ENCODE measurements at places on chromosomes 13 and 19.

DNA sequence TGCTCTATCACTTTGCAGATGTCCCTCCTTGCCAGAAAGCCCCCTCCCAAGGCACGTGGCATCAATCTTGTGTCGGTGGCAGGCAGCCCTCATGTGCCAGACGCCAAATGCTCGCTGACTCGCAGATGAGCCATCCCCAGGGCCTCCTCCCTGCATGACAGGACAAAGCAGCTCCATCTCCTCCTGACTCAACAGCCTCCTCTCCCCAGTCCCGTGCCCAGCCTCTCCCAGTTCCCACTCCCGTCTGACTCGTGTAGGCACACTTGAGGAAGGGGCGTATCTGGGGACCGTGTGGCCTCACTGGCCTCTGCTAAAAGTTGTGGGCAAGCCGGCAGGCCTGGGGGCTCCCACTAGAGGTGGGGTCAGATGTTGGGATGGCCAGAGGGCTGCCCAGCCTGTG is 133.6 kb downstream of the STK24 start:
- no peak for DNase-seq

GRCh38 chr19:1837222-1837565 is 11.1 kb downstream of the REXO1 start:
- no peak for DNase-seq

DNA sequence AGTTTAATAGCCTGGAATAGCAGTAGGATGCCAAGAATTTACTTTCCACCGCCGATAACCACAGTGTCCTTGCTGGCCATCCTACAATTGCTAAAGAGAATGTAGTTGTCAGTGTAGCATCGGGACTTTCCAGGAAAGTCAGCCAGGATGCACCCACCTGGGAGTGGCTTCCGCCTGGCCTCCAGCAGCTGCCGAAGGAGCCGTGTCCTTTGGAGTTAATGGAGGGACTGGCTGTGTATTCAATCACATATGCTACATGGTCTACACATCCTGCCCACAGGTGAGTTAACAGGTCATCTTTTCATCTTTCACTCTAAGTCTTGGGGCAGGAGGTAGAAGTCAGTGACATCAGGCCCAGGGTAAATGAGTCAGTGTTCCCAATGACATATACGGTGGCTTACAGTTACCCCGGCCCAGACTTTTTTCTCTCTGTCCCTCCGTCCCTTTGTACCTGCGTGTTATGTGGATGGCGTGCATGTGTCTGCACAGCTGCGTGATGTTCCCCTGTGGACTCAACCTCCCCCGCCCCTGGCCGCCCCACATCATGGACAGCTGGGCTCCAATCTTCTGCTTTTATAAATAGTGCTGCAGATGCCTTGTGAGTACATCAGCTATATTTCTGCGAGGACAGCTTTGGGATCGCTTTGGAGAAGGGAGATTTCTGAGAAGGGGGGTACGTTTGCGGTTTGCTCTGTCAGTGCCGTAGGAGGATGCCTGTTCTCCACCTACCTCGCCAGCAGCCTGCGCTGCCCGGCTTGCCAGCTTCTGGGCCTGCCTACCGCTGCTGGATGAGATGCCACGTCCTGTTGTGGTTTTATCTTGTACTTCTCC is 63.1 kb downstream of the ATP11A start:
- no peak for DNase-seq

GRCh38 chr13:77262198-77262597 is 64.7 kb downstream of the MYCBP2 start:
- DNase-seq: no peak

- DNase-seq: no peak
Observed at GRCh38 chr13:90723381-90723780, 624.1 kb upstream of the MIR17HG start.

GRCh38 chr13:27147530-27148170 is 24.0 kb downstream of the USP12 start:
- no peak for DNase-seq

DNA sequence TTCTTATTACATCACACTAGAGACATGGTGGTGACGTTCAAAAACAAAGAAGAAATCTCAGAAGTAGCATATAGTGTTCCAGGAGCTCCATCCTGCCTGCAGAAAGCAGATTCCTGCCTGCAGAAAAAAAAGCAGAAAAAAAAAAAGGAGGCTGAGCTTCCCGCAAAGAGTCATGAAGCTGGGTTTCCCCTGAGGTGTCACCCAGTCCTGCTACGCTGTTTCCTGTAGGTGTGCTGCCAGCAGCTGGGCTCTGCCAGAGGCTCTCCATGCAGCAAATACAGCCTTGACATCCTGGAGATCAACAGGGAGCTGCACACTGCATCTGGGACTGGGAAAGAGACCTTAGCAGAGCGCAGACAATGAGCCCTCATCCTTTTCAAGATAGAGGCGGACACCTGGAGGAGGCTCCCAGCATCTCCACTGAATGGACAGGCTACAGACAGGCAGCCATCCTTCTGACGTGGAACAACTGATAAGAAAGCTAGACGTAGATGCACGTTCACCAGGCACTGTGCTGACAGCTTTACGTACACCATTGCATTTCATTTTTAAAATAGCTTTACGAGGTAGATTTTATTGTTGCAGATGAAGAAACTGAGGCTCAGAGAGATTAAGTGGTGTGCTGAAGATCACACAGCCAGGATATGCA is 350.9 kb downstream of the FOXO1 start:
- DNase-seq: peak; percentile 26

DNA sequence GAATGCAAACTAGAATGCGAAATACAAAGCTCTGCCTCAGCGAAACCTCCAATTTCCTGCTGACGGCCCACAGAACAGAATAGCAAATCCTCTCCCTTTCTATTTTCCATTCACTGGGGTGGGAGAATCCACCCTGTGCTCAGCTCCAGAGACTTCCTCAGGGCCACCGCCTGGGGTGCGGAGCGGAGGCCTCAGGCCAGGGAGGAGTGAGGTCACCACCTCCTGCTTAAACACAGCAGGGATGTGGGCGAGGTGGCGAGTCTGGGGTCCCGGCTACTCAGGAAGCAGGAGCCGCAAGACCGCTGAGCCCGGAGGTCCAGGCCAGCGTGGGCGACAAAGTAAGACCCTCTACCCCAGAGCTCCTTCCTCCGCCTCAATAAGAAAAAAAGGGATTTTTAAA is 666 bp upstream of the ZNF320 start:
- no peak for DNase-seq

GRCh38 chr13:48333976-48334375 is 30.4 kb downstream of the RB1 start:
- DNase-seq: no peak

- no peak for DNase-seq
Observed at GRCh38 chr13:105572401-105572800, 963.1 kb downstream of the EFNB2 start.

GRCh38 chr19:8831373-8831772 is 731 bp downstream of the ZNF558 start:
- DNase-seq: no peak

DNA sequence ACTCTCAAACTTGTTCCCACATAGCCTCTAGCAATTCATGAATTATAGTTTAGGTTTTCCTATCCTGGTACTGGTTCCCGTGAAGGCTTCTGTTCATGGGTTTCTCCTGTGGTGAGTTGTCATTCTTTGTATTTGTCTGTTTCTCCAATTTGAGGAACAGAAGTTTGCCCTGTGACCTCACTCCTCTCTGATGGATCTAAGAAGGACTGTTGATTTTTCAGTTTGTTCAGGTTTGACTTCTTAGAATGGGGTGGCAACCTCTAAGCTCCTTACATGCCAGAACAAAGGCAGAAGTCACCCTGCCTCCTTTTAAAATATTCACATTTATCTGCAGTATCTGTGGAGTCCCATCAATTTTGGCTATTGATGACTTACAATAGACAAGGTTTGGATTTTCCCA is 354.0 kb downstream of the SPRY2 start:
- no peak for DNase-seq

- no peak for DNase-seq
Observed at GRCh38 chr13:113122550-113123225, at the start of gene F10. Gene F10, plus strand, starts transcription at chr13:113122799. Its CDS starts 57 bp downstream, at chr13:113122856.

- DNase-seq: no peak
Observed at GRCh38 chr13:90416519-90416918, 931.0 kb upstream of the MIR17HG start.

GRCh38 chr13:60794751-60795150 is 397.7 kb downstream of the TDRD3 start:
- DNase-seq: no peak

DNA sequence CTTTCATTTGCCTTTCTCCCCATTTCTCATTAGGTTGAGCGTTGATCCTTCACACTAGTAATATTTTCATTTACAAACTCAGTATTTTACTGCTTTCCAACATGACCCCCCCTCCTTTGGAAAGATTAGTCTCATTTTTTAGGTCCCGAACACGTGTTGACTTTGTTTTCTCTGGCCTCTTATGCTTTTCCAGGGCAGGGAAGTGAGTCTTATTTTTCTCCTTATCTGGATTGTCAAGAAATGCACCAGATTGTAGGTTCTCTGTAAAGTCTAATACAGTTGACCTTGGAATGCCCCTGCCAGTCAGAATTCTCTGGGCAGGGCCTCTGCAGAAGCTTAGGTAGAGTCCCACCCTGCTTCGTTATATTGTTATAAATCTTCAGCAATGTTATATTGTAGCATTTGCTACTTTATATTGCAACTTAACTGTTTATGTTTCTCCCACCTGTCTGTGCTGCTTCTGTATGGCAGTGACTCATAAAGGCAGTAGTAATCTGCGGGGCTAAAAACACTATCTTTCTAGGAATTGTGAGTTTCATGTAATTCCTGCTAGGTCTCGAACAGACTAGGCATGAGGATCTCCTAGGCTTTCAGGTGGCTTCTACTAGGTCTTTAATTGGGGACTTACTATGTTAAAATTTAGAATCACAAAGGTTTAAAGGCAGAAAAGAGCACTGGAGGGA is 2.0 kb downstream of the TDRD3 start:
- no peak for DNase-seq

DNA sequence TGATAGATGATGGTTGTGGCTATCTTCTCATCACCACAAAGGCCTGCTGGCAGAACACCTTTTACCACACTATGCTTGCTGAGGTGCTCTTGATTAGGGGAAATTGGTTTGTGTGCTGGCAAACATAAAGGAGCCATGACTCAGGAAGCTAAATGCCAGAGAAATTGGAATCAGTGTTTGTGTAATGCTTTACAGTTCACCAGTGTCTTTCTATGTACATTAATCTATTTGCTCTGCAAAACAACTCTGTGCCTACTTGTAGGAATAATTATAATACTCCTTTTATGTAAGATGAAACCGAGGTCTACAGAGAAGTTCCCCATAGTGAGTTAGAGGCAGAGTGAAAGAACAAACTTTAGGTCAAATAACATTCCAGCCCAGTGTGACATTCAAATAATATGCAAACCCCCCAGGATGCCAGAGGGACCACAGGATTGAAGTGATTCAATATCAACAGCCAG is 390.5 kb upstream of the HTR2A start:
- DNase-seq: no peak

- no peak for DNase-seq
Observed at GRCh38 chr19:40253611-40254092, 27.2 kb upstream of the CCNP start.

DNA sequence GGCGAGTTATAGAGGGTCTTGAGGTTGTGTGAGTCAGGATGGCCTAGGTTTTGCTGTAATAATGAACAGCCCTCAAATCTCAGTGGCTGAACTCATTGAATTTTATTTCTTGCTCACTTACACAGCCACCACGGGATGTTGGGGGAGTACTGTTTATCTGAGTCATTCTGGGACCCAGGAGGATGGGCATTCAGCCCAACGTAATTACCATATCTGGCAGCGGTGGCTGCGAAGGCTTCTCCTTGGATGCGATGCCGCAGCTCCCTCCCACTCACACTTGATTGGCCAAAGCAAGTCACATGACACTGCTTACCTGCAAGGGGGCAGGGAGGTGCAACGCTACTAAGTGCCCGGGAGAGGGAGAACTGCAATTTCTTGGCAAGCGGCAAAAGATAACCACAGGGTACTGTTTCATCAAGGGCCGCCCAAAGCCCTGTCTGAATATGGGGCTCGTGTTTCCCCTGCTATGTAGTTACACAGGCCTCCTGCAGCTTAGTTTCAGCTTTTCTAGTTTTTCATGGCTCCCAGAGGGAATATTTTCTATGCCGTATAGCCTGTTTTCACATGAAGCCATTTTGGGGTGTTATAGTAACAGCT is 19.9 kb downstream of the ZSWIM9 start:
- peak; percentile 42 for DNase-seq

GRCh38 chr19:30671622-30672051 is 299.5 kb downstream of the ZNF536 start:
- DNase-seq: no peak

GRCh38 chr13:66974174-66974573 is 256.0 kb downstream of the PCDH9 start:
- DNase-seq: no peak

DNA sequence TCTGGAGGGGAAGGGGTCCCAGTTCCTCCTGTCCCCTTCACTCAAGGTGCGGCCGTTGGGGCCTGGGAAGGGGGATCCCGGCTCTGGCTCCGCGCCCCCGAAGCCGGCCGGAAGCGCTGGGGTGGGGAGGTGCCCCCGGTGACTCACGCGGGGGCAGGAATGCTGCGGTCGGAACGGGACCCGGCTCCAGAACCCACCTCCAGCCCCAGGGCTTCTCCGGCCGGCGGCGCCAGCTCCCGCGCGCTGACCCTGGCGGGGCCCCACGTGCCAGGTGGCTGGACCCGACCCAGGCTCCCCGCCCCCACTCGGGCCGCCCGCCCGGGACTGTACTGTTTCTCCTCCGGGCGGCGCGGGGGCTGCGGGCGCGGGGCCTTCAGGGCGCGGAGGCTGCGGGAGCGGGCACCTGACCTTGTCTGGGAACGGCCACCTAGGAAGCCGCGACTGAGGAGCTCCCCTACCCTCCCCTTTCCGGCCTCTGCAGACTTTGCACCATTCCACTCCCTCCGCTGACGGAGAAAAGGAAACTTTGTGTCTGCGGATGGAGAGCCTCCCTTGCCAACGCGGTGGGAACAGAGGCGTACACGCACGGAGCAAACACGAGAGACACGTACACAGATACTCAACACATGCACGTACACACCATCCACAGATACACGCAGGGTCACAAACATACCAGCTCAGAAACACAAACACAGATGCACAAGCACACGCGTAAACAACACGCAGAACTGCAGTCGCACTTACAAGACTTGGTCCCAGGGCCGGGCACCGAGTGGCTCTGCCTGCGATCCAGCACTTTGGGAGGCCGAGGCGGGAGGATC is 7.2 kb downstream of the AXL start:
- DNase-seq: peak; percentile 32

GRCh38 chr13:51125495-51126226 is 14.6 kb upstream of the C13orf42 start:
- peak; percentile 26 for DNase-seq

GRCh38 chr13:39038569-39039030 is 344 bp downstream of the NHLRC3 start:
- peak; percentile 24 for DNase-seq
